ENCODE measurements at places on chromosomes 11 and 22. TPM values are rescaled to one million over a fixed set of nuclear protein-coding genes. Genes with fewer than 3 reads are reported as not detected.
A peak's percentile ranks its signal among the peaks of the same experiment; 100 is the strongest.

DNA sequence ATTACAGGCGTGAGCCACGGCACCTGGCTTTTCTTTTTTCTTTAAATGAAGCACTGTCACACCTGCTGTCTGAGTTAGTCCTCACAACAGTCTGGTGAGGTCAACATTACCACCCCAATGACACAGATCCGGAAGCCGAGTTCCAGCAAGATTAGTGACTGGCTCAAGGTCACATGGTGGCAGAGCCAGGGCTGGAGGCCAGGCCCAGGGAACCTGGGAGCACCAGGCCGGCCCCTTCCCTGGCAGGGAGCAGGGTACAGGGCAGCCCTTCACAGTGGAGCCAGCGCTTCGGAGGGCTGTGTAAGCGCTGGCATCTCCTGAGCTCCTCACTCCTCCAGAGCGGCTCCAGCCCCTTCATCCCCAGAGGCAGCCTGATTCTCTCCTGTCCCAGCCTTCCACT lies 118.7 kb downstream of the ST3GAL4 start:
- no peaks in the 10 kb centered on the region for H3K27me3 ChIP-seq
- no peak for DNase-seq
- no peaks in the 10 kb centered on the region for H3K4me1 ChIP-seq
- no peak overlapping the region for H3K4me3 ChIP-seq
- H3K36me3 ChIP-seq = no peaks in the 10 kb centered on the region
- H3K27ac ChIP-seq = no peak overlapping the region

GRCh38 chr11:28621753-28622152 lies 513.6 kb downstream of the METTL15 start:
- H3K4me3 ChIP-seq = no peak overlapping the region
- H3K27me3 ChIP-seq = no peaks in the 10 kb centered on the region
- peaks cover 3% of the 10 kb centered on the region for H3K4me1 ChIP-seq
- H3K27ac ChIP-seq = no peak overlapping the region
- no peaks in the 10 kb centered on the region for H3K36me3 ChIP-seq

DNA sequence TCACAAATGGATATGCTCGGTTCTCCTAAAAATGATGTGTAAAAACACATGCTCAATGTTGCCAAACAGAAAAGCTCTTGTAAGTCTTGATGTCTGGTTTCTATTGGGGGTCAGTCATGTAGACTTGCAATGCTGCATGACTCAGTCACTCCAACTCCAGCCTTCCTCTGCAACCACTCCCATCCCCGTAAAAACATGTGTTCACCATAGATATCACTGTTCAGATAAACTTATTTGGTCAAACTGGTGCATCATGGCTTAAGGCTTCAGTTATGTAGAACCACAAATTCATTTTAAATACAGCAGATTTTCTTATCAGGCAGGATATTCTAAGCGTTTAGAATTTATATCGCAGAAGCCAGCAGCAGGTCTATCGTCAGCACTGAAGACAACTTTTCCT lies 298.4 kb upstream of the LUZP2 start:
- H3K4me3 ChIP-seq = no peak overlapping the region
- H3K27me3 ChIP-seq = no peaks in the 10 kb centered on the region
- DNase-seq = peak; percentile 27

- no peaks in the 10 kb centered on the region for H3K36me3 ChIP-seq
- no peaks in the 10 kb centered on the region for H3K27me3 ChIP-seq
- H3K4me1 ChIP-seq = peaks cover 21% of the 10 kb centered on the region
- no peak overlapping the region for H3K27ac ChIP-seq
- no peak for DNase-seq
Measured at GRCh38 chr11:10348650-10349280, 43.9 kb downstream of the ADM start.

DNA sequence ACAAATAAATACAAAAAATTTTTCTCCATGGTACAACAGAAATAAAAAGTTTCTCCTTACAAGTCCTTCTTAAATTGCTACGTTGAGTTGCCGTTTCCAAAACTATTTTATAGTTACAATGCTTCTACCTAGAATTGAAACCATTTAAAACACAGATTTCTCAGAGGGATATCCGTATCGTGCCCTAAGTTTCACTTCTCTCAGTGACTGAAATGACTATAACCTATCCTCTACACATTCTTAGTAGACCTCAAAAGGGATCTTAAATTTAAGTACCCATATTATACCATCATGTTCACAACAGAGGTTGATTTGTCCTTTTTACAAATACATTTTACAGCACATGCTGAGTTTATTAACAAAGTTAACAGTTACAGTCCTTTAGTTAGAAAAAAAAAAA lies 44.1 kb downstream of the USP28 start:
- no peaks in the 10 kb centered on the region for H3K4me1 ChIP-seq
- no peak overlapping the region for H3K4me3 ChIP-seq
- no peak overlapping the region for H3K27ac ChIP-seq
- DNase-seq = no peak

DNA sequence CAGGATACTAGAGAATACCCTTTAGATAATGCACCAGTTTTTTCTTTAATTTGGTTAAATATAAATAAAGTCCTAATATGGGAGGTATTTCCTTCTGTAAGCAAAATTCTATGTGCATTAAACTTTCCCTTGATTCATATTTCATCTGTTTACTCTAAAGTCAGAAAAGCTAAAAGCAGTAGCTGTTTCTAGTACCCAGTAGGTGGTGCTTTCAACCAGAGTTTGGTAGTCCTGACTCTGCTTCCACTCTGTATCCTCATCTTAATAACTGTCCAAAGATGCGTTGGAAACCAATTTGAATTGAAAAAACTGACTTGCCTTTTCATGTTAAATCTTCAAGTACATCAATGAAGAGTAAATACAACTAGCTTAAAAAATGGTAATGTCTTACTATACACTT lies 1065.2 kb downstream of the JRKL start:
- H3K27me3 ChIP-seq = no peaks in the 10 kb centered on the region
- DNase-seq = peak; percentile 50
- no peak overlapping the region for H3K4me3 ChIP-seq

DNA sequence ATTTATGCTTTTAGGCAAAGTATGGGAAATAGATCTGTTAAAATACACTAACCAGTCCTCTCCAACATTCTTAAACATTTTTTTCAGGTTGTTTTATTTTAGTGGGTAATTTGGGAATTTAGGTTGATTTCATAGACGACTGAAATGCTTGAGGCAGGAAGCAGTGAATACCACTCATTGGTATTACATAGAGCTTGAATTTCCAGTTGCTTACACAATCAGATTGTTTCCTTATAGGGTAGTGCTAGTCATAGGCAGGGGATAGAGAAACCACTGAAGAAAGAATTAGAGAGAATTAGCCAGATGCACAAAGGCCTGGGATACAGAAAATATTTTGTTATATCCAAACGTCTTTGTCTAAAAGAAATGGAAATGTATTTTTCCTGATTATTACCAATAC lies 23.9 kb upstream of the LYVE1 start:
- no peaks in the 10 kb centered on the region for H3K27me3 ChIP-seq
- H3K36me3 ChIP-seq = no peaks in the 10 kb centered on the region

DNA sequence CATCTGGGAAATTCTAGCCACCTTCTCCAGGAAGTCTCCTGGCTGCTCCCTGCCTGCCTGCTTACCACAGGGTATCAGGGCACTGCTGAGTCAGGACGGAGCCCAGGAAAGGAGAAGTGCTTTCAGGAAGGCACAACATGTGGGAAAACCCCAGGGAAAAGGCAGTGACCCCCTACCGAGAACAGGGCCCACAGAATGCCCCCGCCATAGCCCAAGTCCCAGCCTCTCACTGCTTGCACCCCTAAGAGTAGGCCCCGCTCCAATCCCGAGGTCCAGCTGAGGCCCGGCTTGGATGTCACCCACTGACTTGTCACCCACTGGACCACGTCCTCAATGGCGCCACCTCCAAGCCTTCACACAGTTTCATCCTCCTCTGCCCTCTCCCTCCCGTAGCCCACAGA lies 34.1 kb downstream of the ARAP1 start:
- no peak overlapping the region for H3K4me3 ChIP-seq
- H3K27ac ChIP-seq = no peak overlapping the region
- no peaks in the 10 kb centered on the region for H3K36me3 ChIP-seq
- H3K27me3 ChIP-seq = no peaks in the 10 kb centered on the region

DNA sequence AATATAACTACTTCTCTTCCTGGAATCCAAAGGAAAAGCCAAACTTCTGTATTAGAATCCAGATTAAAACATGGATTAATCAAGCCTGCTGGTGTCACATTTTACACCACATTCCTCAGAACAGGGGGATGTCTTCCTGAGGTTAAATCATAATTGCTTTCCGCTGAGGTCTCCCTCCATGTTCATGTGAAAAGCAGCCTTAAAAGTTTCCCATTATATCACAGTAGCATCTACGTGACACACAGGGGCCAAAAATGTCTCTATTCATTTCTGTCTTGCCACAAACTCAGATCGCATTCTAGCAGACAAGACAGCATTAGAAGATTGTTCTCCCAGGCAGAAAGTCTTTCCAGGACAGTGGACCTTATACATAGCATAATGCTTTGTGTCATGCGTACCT lies 788.7 kb downstream of the OPCML start:
- DNase-seq = no peak
- H3K4me3 ChIP-seq = no peak overlapping the region
- H3K27ac ChIP-seq = no peak overlapping the region
- H3K36me3 ChIP-seq = no peaks in the 10 kb centered on the region
- H3K4me1 ChIP-seq = no peaks in the 10 kb centered on the region

GRCh38 chr11:11635443-11635842 lies 13.6 kb upstream of the GALNT18 start:
- H3K27ac ChIP-seq = no peak overlapping the region
- H3K27me3 ChIP-seq = no peaks in the 10 kb centered on the region
- no peak overlapping the region for H3K4me3 ChIP-seq

- H3K27ac ChIP-seq = no peak overlapping the region
- peak; percentile 21 for DNase-seq
- H3K4me1 ChIP-seq = no peaks in the 10 kb centered on the region
- no peak overlapping the region for H3K4me3 ChIP-seq
- H3K36me3 ChIP-seq = no peaks in the 10 kb centered on the region
Measured at GRCh38 chr11:133306019-133306418, 226.3 kb downstream of the OPCML start.

GRCh38 chr22:49106096-49106841 lies 721.4 kb downstream of the BRD1 start:
- no peak for DNase-seq
- no peaks in the 10 kb centered on the region for H3K27me3 ChIP-seq
- H3K36me3 ChIP-seq = no peaks in the 10 kb centered on the region
- no peak overlapping the region for H3K4me3 ChIP-seq
- H3K4me1 ChIP-seq = no peaks in the 10 kb centered on the region

GRCh38 chr22:31615940-31616314 lies 46.1 kb downstream of the PISD start:
- no peaks in the 10 kb centered on the region for H3K36me3 ChIP-seq
- H3K27me3 ChIP-seq = no peaks in the 10 kb centered on the region

Gene OPCML
- 0.76 TPM for total RNA-seq

Gene MEI1
- total RNA-seq = not detected

Gene MRGPRE
- not detected for total RNA-seq

Gene ELFN2
- total RNA-seq = 0.53 TPM

Gene NAALAD2
- total RNA-seq = 29.8 TPM

Gene ZBTB16
- total RNA-seq = 30.1 TPM

Gene NXPE4
- total RNA-seq = not detected

Gene CARD18
- not detected for total RNA-seq

Gene BMAL1
- total RNA-seq = 8.7 TPM

Gene FZD4
- total RNA-seq = 18.9 TPM

Gene TNNT3
- 19.2 TPM for total RNA-seq

All from hepatocyte (in vitro differentiated cells).